ENCODE measurements at places on chromosomes 12 and 14.
A peak's percentile ranks its signal among the peaks of the same experiment; 100 is the strongest.

- DNase-seq, result no peak
These were observed 523.0 kb upstream of the FOXG1 start for GRCh38 chr14:28243600-28243999.

DNA sequence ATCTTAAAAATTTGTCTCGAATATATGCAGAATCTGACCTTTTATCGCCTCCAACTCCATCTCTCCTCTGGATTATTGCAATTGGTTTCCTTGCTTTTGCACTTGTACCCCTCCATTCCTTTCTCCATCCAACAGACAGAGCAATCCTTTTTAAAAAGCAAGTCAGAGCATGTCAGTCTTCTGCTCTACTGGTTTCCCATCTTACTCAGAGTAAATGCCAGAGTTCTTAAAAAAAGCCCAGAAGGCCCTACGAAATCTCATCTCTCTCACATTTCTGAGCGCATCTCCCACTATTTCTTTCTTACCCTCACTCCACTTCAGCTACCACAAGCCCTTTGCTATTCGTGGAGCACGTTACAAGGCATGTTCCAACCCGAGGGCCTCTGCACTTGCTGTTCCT, 236.9 kb upstream of the DDHD1 start:
- DNase-seq, result no peak

DNA sequence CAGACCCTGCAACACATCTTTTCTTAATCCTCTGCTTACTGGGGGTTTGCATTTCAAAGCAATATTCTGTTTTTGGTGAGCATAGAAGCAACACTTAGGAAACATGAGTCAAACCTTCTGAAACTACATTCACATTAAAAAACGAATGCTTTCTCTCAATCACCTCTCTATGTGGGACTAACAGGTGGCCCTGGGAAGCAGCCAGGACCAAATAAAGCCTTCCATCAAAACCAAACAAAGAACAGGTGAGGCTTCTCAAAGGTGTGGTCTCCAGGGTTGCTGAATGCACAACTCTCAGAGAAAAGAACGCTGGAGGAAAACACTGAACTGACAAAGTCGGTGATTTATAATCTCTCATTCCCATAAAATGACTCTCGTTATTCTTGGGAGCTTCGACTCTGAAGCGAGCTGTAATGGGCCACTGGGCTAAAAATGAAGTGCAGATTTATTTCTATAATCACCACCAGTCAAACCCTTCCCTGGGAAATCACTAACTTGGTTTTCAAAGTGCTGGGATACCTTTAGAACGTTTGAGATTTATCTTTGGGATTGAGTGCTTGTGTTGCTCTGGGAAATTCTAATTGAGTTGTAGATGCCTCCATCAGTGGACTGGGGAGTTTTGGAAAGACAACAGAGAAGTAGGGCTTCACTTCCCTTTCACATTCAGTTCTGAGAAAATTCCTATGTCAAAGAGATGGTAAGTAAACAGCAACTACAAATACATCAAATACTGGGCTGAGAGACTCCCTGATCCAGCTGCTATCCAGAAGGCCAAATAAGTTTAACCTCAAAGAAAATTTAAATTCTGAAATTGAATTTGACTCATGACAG, 262.0 kb upstream of the TMPO start:
- no peak for DNase-seq

DNA sequence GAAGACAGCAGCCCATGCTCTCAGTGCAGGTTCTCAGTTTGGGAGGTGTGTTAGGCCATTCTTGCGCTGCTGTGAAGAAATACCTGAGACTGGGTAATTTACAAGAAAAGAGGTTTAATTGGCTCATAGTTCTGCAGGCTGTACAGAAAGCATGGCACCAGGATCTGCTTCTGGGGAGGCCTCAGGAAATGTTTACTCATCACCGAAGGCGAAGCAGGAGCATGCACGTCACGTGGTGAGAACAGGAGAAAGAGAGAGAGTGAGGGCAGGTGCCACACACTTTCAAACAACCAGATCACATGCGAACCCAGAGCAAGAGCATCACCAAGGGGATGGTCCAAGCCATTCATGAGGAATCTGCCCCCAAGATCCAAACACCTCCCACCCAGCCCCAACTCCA, 9.0 kb upstream of the LRP6 start:
- no peak for DNase-seq

DNA sequence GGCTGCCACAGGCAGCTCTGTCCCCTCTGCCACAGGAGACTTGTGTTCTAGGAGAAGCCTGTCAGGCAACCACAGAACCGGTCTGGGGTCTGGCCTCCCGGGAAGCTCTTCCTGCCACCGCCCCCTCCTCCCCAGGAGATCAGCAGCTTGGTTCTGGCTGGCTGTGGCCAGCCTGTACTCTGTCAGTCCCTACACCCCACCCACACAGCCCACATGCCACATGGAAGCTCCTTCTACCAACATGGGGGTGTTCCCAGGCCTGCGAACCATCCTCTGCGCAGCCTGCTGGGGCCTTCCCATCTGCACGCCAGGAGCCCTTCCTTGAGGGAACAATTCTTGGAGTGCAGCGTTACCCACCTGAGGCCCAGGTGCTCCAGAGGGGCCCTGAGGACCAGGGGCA, 16.8 kb downstream of the TMEM106C start:
- no peak for DNase-seq

- no peak for DNase-seq
These were observed 38.6 kb upstream of the GPR68 start for GRCh38 chr14:91282954-91283645.

DNA sequence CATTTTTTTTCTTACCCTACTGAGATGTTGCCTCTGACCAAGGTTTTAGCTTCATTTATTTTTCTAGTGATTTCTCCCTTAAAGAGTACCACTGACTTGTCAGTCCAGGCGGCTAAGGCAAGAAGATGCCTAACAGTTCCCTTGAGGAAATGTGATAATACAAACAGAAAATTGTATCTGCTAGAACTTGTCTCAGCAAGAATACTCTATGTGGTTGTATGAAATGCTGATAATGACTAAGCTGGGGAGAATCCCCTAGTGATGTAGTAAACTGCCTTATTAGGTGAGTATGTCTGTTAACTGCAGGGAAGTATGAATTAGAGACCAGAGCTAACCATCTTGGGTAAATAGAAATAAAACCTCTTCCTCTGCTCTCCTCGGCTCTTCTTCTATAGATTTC, 6.7 kb downstream of the C12orf54 start:
- no peak for DNase-seq

- DNase-seq, result peak; percentile 21
These were observed 86.9 kb downstream of the SPTSSA start for GRCh38 chr14:34374998-34375740.

GRCh38 chr12:27032679-27033078, 10.3 kb downstream of the MED21 start:
- no peak for DNase-seq

DNA sequence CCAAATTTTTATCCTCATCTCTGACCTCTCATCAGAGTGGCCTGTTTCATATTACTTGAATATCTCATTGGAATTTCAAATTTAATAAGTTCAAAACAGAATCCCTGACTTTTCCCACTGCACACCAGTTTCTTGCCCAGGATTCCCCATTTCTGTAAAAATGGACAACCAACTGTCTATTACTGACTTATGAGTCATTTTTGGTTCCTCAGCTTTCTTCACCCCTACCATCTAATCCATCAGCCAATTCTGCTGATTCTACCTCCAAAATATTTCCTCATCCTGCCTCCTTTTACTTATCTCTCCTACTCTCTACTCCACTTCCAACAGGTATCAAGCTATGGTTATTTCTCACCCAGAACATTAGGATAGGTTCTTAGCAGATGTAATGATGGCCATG, 44.2 kb downstream of the TMX1 start:
- DNase-seq, result no peak

DNA sequence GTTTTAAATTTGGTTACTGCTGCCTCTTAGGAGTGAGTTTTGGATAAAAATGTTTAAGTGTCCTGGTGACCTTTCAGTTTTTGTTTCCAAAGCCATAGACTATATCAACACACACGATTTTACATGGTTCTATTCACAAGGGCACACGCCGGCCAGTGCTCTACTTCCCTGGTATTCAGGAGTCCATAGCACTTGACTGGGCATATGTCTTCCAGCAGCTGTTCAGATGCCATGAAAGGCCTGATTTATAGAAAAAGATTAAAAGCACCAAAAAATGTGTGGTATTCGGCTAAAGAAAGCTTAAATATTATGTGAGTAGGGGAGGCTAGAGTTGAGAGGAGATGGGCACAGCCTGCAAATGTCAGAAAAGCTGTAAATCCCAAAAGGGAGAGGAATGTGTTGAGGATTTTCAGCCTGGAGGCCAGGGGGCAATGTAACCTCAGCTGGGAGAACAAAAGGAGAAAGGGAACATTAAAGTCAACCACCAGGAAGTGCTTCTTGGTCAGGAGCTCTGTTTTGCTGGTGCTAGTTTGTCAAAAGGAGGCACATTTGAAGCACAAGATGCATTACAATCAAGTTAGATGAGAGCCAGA, 478.4 kb downstream of the RAD51B start:
- no peak for DNase-seq

- DNase-seq, result no peak
These were observed 1882.8 kb upstream of the SEL1L start for GRCh38 chr14:83416476-83416875.

GRCh38 chr12:49357103-49357678, 10.1 kb upstream of the SPATS2 start:
- DNase-seq, result no peak

- DNase-seq, result peak; percentile 71
These were observed at the start of gene LTB4R for GRCh38 chr14:24310646-24311604. TSS of gene LTB4R (plus strand) at chr14:24311502. CDS start at chr14:24315652, 4,150 bp downstream.

All from LNCaP clone FGC (cell line).